ENCODE measurements at places on chromosomes 11 and 22. TPM values are rescaled to one million over a fixed set of nuclear protein-coding genes. Genes with fewer than 3 reads are reported as not detected.
A peak's percentile ranks its signal among the peaks of the same experiment; 100 is the strongest.

DNA sequence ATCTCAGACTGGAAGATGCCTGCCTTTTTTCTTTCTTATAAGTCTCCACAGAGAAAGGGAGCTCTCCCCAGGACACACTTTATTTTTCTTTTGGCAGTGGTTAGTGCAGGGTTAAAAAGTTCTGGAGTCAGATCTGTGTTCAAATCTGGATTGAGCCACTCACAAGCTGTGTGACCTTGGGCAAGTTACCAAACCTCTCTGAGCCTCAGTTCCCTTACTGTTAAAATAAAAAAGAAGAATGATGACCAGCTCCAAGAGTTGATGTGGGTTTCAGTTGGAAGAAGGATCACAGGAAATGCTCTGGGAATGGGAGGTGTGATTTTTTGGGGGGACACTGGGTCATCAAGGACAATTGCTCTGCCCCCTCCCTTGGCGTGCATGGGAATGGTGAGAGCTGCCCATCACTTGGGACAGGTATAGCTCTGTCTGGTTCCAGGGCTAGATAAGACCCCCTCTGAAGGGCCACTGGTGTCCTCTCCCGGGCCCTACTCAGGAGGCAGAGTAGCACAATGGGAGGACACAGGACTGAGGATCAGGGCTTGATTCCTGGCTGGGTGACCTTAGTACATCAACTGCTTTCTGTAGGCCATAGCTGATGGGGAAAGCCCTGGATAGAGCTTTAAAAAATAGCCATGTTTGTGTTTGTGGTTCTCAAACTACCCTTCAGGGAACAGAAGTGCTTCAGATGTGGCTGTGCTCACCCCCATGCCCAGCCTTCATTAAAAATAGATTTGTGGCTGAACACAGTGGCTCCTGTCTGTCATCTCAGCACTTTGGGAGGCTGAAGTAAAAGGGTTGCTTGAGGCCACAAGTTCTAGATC, 228.3 kb downstream of the MIAT start:
- no peak for DNase-seq

- DNase-seq = no peak
These were observed 478.3 kb upstream of the KIRREL3 start for GRCh38 chr11:127478826-127479225.

GRCh38 chr11:64266339-64266738, 15.0 kb downstream of the PLCB3 start:
- DNase-seq = no peak

- peak; percentile 78 for DNase-seq
These were observed 101.0 kb downstream of the PTPRJ start for GRCh38 chr11:48081151-48082010.

DNA sequence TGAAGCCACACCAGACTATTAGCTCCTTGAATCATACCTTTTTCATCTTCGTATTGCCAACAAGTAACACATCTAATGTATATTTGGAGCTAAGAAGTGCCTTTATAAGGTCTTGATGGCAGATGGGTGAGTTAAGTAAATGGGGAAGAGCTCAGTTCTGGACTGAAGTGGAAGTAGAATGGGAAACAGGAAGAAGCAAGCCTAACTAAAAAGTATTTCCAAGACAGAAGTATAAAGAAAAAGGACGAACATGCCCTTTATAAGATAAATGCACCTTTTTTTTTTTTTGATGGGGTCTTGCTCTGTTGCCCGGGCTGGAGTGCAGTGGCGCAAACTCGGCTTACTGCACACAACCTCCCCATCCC, 14.5 kb downstream of the CRTAM start:
- DNase-seq = no peak

GRCh38 chr11:44955015-44955738, 4.5 kb upstream of the TP53I11 start:
- DNase-seq = peak; percentile 90

The HBG1 gene
- not detected for total RNA-seq

The OR52E8 gene
- total RNA-seq = not detected
